ENCODE measurements at places on chromosomes 7 and 10. TPM values are rescaled to one million over a fixed set of nuclear protein-coding genes. Genes with fewer than 3 reads are reported as not detected.

DNA sequence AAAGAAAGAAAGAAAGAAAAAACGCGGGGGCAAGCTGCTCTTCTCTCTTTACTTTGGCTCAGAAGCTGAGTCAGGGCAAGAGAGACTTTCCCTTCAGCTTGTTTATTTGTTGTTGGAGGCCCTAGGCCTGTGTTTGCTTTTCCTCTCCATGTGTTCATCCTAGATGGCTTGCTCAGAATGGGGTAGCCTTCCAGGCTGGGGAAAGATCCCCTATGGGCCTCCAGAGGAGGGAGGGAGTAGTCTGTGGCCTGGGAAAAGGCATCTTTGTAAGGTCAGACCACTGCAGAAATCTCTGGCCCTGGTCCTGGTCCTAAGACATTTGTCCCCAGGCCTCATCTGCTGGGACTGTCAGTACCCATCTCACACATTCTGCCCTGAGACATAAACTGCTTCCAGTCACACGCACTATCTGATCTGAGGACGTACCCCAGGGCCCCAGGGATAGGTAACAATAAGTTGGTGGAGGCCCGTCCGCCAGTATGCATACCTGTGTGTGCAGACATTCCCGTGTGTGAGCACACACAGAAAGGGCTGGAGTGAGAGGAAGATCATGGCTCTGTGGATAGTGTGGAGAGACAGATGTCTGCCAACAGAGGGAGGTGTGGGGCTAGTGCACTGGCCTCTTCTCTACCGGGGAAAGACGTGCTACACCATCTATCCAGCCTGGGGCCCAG is 4.9 kb upstream of the SCD start:
- H3K4me3 ChIP-seq, result no peak overlapping the region
- no peaks in the 10 kb centered on the region for H3K27me3 ChIP-seq
- no peak overlapping the region for H3K27ac ChIP-seq

GRCh38 chr7:602341-603141 is 82.9 kb upstream of the PDGFA start:
- no peaks in the 10 kb centered on the region for H3K27me3 ChIP-seq
- H3K27ac ChIP-seq, result peak overlapping the region; percentile 98
- H3K36me3 ChIP-seq, result no peaks in the 10 kb centered on the region
- DNase-seq, result no peak
- H3K4me3 ChIP-seq, result no peak overlapping the region
- H3K4me1 ChIP-seq, result peaks cover 55% of the 10 kb centered on the region

DNA sequence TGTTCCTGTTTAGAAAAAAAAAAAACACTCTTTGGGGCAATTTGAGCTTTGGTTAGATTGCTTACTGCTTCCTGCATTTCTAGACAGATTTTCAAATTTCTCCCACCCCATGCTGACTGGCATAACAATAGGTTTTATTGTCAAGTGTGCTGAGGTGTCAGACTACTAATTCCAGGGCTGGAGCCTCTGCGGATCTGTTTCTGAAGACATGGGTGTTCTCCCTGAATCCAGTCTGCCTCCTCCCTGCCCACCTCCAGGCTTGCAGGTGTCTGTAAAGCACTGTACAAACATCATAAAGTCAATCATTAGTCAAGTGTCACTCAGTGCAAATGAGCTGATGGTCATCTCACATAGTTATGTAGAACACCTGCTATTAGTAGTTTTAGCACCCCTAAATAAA is 292.4 kb downstream of the GATA3 start:
- no peaks in the 10 kb centered on the region for H3K4me1 ChIP-seq
- H3K27ac ChIP-seq, result no peak overlapping the region
- DNase-seq, result no peak
- H3K27me3 ChIP-seq, result no peaks in the 10 kb centered on the region
- H3K4me3 ChIP-seq, result no peak overlapping the region
- H3K36me3 ChIP-seq, result no peaks in the 10 kb centered on the region

Gene TEX36
- not detected for total RNA-seq

Gene ZNF239
- total RNA-seq, result 7.1 TPM

Gene DNAH11
- 0.75 TPM for total RNA-seq

- no peaks in the 10 kb centered on the region for H3K36me3 ChIP-seq
- no peak overlapping the region for H3K27ac ChIP-seq
- DNase-seq, result no peak
- peaks cover 2% of the 10 kb centered on the region for H3K4me1 ChIP-seq
Observed at GRCh38 chr10:25064401-25064800, 48.0 kb downstream of the THNSL1 start.

GRCh38 chr10:1858547-1858946 is 121.2 kb upstream of the ADARB2 start:
- H3K27ac ChIP-seq, result no peak overlapping the region
- no peak for DNase-seq
- no peaks in the 10 kb centered on the region for H3K36me3 ChIP-seq
- H3K4me1 ChIP-seq, result no peaks in the 10 kb centered on the region

All from ascending aorta (tissue), 2 donors.